ENCODE measurements at places on chromosomes 5 and 9. TPM values are rescaled to one million over a fixed set of nuclear protein-coding genes. Genes with fewer than 3 reads are reported as not detected.

The ARSI gene
- not detected for total RNA-seq

The C7 gene
- total RNA-seq = not detected

- no peaks in the 10 kb centered on the region for H3K36me3 ChIP-seq
- H3K27ac ChIP-seq = no peak overlapping the region
- H3K4me3 ChIP-seq = no peak overlapping the region
- no peaks in the 10 kb centered on the region for H3K27me3 ChIP-seq
- DNase-seq = no peak
These were observed 195.7 kb upstream of the TUT7 start for GRCh38 chr9:86549920-86550319.

The BTNL8 gene
- not detected for total RNA-seq

DNA sequence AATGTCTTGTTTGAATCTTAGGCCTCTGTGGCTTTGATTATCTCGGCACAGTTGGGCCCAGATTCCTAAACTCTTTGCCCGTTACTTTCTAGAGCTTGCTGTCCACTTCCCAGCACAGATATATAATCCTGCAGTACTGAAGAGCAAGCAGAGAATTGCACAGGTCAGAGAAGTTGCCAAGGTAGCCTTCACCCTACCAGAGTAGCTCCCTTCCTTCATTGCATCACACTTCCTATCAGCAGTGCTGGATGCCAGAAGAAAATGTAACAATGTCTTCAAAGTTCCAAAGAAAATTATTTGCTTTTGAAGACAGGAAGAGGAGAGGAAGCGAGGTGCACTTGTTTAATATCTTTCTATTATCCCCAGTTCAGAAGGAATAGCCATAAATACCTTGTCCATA, 38.1 kb upstream of the SPATA31D4 start:
- DNase-seq = no peak
- H3K27ac ChIP-seq = no peak overlapping the region

The PIP5K1B gene
- total RNA-seq = 77.4 TPM

The SLC23A1 gene
- 1.5 TPM for total RNA-seq

DNA sequence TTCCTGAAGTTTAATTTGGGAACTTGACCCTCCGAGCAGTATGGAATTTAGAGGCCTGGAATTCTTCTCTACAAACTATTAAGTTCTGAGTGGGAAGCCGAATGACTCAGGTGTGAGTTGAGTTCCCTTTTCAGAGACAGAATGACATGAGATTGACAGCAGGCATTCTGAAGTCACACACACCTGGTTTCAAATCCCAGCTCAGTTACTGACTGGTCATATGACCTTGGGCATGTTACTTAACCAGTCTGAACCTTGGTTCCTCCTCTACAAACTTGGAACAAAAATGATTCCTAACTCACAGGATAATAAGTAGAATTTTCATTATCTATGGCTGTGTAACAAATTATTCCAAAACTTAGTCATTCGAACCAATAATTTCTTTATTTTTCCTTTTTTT, 45.5 kb upstream of the GPBP1 start:
- H3K4me3 ChIP-seq = no peak overlapping the region
- peaks cover 13% of the 10 kb centered on the region for H3K27me3 ChIP-seq
- no peaks in the 10 kb centered on the region for H3K36me3 ChIP-seq
- no peaks in the 10 kb centered on the region for H3K4me1 ChIP-seq
- DNase-seq = no peak

DNA sequence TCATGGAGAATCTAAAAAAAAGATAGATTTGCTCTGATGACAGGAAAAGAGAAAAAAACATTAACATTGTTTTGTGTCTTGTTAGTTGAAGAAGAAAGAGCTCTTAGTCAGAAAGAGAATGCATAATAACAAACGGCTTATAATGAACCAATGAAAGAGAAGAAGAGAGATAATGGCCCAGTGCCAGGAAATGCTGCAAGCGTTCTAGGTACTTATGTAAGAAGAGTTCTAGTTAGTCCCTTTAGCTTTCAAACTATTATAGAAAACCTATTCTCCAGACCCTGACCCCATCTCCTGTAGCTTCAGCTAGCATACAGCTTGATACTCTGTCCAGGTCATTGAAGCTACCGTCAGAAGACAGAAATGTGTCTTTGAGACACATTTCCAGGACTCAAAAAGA, 70.2 kb downstream of the FBXL17 start:
- no peak for DNase-seq
- H3K4me3 ChIP-seq = no peak overlapping the region
- no peaks in the 10 kb centered on the region for H3K27me3 ChIP-seq
- no peaks in the 10 kb centered on the region for H3K36me3 ChIP-seq

- DNase-seq = no peak
- H3K4me1 ChIP-seq = no peaks in the 10 kb centered on the region
- no peak overlapping the region for H3K27ac ChIP-seq
These were observed 59.2 kb downstream of the PRELID2 start for GRCh38 chr5:145775893-145776444.

The PCDHAC1 gene
- total RNA-seq = not detected

GRCh38 chr9:100639854-100640253, 62.0 kb downstream of the CAVIN4 start:
- no peaks in the 10 kb centered on the region for H3K4me1 ChIP-seq
- H3K27me3 ChIP-seq = peaks cover 3% of the 10 kb centered on the region
- DNase-seq = no peak
- no peak overlapping the region for H3K27ac ChIP-seq
- no peak overlapping the region for H3K4me3 ChIP-seq

DNA sequence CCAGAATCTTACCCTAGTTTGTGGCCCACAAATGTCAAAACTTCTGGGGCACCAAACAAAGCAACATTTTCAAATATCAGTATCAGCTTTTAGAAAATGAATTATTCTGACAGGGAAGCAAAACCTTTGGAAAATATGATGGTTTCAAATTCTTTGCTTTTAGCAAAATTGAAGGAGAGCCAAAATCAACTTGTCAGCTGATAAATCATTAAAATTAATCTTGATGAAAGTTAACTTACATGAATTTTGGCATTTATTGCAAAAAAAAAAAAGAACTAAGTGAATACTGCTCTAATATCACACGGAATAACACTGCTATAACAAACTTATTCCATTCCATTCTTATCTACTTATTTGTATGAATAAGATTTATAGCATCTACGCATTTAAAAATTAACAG, 158.1 kb upstream of the TARS1 start:
- DNase-seq = no peak
- H3K27ac ChIP-seq = no peak overlapping the region
- no peaks in the 10 kb centered on the region for H3K36me3 ChIP-seq
- H3K4me3 ChIP-seq = no peak overlapping the region
- no peaks in the 10 kb centered on the region for H3K27me3 ChIP-seq
